ENCODE measurements at places on chromosomes 6 and 20. TPM values are rescaled to one million over a fixed set of nuclear protein-coding genes. Genes with fewer than 3 reads are reported as not detected.

GRCh38 chr6:64014595-64014994, 379.0 kb downstream of the PHF3 start:
- DNase-seq: no peak

DNA sequence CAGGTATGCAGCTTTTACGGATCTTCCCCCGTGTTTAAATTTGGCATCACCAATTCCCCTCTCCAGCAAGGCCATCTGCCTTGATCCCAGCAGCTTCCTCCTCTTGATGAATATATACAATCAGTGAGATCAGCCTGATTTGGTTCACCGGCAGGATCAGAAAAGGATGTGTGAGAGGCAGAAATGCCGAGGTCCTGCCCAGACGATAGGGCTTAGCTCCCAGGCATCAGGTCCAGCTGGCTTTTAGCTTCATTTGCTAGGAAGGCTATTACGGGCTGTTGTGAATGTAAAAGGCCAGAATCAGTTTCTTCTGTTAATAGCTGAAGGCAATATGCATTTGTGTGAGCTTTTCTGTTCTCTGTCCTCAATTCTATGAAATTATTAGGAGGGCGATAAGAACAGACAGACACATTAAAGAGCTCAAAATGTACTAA, 372.8 kb downstream of the BTBD9 start:
- no peak for DNase-seq

GRCh38 chr20:5416086-5416485, 99.3 kb upstream of the PROKR2 start:
- DNase-seq: no peak

DNA sequence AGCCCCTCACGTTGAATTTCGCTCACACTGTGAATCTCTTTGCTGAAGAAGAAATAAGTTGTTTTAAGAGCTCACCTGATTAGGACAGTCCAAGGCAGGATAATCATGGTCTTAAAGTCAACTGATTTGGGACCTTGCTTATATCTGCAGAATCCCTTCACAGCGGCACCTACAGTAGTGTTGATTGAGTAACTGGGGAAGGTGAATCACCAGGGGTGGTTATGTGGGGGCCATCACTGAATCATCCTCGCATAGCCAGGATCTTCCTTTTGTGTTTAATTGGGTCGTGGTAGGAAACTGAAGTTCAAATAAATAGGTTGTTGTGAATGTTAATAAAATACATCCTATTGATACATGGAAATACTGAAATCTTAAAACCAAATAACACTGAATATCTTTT, 20.2 kb upstream of the MICA start:
- DNase-seq: no peak

The FAM217A gene
- total RNA-seq: not detected

GRCh38 chr20:5785146-5785545, 34.9 kb downstream of the SHLD1 start:
- no peak for DNase-seq

The OR2B2 gene
- total RNA-seq: not detected

The RBCK1 gene
- 54.3 TPM for total RNA-seq

DNA sequence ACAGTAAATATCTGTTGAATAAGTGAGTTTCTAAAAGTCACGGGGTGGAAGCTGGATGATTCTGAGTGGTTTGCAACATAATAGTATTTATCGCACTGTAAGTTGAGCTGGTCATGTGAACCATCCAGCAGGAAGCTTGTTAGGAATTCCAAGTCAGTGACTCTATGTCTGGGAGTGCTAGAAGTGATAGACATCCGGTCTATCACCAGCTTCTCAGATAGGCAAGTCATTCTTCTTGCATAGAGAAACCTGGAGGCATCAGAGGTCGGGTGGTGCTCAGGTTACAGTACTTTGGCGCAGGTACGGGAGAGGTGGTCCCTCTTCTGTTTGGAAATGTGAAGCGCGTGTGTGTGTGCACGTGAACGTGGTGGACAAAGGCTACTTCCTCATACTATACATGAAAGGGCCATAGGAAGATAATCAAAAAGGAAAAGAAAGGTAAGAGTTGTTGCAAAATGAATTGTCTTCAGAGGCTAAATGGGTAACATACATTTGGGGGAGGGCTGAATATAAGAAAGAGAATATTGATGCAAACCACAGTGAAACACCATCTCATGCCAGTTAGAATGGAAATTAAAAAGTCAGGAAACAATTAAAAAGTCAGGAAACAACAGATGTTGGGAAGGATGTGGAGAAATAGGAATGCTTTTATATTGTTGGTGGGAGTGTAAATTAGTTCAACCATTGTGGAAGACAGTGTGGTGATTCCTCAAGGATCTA, 299.3 kb upstream of the ZFP64 start:
- DNase-seq: no peak

DNA sequence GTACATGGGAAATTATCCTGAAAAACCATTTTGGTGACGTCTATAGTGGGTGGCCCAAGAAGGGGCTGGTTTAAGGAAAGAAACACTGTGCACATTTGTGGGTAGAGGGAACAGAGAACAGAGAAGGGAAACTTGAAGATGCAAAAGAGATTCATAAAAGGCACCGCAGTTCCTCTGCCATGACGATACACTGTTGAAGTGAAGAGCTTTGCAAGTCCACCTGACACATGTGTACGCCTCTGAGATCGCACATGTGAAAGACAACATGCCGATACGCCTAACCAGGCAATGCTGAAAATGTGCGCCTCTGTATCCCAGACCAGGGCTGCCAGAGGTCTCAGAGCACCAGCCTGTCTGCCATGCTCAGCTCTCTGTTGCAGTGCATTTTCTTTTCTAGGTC, 180.9 kb downstream of the KIF16B start:
- DNase-seq: no peak

Data from omental fat pad (tissue), 4 donors.